Stimulated activated CD8-positive, alpha-beta memory T cell treated with anti-CD3 and anti-CD28 coated beads, Interleukin-7, amount 100 ng/mL, for 48 hours (primary cell): ENCODE measurements at places on chromosomes 2 and 18.

DNA sequence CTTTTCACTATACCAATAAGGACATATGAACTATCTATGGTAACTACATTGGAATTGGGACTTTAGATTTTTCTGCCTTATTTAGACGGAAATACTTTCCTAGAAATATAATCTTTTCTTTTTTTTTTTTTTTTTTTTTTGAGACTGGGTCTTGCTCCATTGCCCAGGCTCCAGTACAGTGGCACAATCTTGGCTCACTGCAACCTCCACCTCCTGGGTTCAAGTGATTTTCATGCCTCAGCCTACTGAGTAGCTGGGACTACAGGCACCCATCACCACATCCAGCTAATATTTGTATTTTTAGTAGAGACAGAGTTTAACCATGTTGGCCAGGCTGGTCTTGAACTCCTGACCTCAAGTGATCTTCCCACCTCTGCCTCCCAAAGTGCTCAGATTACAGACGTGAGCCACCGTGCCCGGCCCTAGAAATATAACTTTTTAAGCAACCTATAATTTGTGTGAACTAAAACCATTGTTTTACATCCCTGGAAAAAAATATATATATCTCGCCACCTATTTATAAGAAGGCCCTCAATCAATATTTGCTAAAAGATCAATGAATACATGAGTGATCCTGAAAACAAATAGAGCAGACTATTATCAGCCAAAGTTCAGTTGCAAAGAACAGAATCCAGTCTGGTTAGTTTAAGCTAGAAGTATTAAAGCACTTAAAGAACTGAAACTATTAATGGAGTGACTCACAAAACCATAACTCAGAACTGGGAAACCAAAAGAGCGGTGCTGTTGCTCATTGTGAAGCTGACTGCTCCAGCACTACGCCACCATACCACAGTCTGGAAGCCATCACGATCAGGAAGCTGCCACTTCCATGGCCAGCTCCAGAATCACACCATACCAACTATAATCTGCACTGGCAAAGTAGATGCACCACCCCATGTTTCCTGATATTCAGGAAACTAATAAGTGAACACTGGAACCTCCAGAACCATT is 8.4 kb upstream of the HNRNPLL start:
- peak; percentile 13 for DNase-seq

DNA sequence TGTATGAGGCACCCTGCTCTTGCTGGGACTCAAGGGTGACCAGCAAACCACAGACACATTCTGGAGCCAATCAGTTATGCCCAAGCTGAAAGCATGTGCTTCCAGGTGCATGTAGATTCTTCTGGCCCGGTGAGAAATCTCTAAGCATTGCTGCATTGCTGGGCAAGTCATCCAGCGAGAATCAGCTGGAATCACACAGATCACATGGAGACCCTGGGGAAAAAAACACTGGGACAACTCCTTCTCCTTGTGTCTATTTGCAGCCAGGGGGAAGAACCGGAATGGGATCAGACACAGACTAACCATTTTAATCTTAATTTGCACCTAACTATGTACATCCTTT is 119.7 kb upstream of the KLF7 start:
- no peak for DNase-seq

GRCh38 chr18:13513021-13513420 is 213.3 kb downstream of the FAM210A start:
- DNase-seq, result no peak

DNA sequence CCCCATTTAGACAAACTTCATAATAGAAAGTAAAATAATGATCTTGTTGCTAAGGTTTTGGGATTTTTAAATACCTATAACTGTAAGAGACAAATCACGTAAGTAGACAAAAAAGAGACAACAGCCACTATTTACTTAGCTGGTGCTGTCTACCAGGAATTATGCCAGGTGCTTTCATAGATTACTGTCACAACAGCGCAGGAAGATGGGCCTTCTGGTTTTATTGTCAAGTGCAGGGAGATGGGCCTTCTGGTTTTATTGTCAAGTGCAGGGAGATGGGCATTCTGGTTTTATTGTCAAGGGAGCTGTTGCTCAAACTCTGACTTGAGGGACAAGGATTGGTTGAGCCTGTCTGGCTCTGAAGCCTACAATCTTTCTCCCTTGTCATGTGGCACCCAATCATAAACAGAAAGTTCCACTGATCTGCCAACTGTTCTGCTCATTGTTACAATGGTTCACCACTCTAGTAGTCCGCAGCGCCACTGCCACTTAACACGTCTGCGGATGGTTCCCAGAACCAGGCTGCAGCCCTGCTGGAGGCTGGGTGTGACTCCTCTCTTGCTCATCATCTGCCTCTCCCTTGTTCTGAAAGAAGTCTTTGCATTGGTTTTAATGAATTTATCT is 95.0 kb downstream of the RNF144A start:
- DNase-seq, result no peak

GRCh38 chr2:167355821-167356220 is 467.5 kb downstream of the XIRP2 start:
- no peak for DNase-seq

GRCh38 chr2:57809230-57809629 is 237.4 kb upstream of the VRK2 start:
- no peak for DNase-seq

GRCh38 chr2:186328838-186329237 is 157.2 kb upstream of the ZC3H15 start:
- DNase-seq, result no peak

- DNase-seq, result no peak
Observed at GRCh38 chr2:209145941-209146681, 277.7 kb upstream of the MAP2 start.

DNA sequence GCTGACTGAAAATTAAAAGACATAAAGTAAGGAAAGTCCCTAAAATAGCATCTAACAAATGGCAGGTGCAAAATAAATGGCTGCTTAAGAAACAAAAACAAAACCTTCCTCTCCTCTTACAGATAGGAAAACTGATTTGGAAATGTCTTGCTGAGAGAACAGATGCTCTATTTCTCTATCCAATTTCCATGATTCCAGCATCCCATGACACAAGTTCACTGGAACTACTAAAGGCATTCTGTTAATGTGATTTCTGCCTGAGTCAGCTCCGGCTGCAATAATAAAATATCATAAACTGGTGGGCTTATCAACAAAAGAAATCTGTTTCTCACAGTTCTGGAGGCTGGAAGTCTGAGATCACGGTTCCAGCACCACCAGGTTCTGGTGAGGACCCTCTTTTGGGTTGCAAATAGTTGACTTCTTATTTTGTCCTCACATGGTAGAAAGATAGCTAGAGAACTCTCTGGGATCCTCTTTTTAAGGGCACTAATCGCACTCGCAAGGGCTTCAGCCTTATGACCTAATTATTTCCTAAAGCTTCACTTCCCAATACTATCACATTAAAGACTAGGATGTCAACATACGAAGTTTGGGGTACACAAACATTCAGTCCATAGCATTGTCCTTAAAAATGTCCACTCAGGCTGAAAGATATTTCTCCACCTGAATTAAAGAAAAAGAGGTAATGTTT is 78.2 kb upstream of the GALNT3 start:
- DNase-seq, result no peak

DNA sequence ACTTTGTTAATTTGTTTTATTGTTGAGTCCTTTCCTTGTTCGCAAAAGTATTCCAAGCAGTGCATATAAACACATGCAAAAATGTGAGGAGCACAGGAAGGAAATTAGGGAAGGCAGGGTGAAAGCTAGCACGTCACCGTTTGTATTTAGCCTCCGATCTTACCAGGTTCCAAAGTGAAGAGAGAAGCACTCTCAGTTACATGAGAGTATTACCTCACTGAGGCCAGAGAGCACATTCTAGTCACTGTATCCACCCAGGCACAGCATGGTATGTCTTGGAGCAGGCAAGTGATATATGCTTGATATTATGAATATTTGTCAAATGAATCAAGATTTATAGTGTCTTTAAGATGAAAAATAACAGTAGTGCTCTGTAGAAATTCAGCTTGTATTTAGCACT is 6.5 kb upstream of the TMEM182 start:
- DNase-seq, result no peak

- DNase-seq, result peak; percentile 98
Observed at GRCh38 chr2:44168681-44169154, at the start of gene PPM1B. Gene PPM1B (plus strand): TSS chr2:44168875. CDS start chr2:44201200, 32,325 bp downstream.

DNA sequence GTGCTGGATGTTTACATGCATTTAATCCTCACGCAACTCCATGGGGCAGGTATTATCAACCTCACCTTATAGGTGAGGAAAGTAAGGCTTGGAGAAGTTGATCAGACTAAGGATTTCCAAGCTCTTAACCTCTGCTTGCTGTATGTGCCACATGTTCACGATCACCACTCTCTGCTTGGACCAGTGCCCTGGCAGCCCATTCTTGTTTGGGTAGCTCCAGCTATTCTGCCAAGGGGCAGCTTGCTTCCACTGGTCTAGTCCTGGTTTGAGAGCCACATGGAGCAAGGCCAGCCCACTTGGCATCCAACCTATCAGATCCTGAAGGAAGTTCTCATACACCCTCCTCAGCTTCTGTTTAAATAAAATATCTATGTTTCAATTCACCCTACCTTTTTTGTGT is 14.3 kb downstream of the PLB1 start:
- no peak for DNase-seq

DNA sequence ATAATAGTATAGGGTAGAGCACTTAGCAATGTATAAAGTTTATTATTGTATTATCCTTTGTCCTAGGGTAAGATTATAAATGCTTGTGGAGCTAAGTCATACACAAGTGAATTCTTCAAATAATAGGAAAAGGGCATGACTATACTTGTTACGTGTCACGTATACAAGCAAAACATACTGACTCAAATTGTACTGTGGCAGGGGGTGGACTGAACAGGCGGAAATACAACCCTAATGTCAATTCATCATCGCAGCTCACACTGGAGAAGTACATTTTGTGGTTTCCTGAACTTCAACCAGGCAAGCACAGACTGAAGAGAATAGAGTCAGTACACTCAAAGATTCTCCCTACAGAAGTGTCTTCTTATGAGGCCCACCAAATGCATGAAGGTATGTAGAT is 201.0 kb downstream of the MBD2 start:
- DNase-seq, result no peak

DNA sequence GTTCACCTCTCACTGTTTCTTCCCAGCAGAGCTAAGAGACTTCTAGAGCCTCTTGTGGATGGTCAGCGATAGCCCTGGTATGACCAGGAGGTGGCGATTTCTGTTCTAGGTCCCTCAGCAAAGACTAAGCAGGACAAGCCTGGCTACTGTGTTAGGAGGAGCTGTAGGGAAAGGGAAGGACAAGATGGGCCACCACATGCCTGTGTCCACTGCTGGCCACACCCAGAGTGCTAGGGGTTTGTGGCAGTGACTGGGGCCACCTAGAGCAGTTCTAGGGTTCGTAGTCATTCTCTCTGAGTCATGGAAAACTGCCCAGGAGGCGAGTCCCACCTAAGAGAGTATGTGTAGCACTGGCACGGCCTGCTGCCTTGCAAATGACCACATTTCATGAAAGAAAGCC is 179.4 kb downstream of the ALPK2 start:
- DNase-seq, result no peak

DNA sequence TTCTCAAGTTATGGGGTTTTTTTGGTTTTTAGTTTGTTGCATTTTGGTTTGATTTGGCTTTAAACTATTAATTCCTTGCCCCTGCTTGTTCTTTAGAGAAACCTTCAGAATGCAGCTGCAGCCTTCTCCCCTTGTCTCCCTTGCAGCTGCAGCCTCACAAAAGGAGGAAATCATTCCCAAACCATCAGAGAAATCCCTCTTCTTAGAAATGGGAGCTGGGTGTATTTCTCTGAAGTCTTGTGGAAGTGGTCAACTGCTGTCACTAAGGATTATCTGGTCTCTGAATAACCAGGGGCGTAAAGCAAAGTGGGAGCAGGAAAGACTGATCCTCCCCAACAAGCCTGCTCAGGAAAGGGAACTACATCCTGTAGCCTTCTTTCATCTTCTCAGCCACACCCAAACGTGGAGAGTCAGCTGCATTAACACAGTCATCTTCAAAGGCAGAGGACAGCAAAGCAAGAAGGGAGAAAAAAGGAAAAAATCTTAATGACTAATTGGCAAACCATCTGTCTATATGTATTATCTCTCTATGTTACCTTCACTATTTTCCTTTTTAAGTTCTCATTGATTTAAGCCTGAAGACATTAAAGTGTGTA is 1834.1 kb upstream of the PIK3C3 start:
- DNase-seq, result no peak

DNA sequence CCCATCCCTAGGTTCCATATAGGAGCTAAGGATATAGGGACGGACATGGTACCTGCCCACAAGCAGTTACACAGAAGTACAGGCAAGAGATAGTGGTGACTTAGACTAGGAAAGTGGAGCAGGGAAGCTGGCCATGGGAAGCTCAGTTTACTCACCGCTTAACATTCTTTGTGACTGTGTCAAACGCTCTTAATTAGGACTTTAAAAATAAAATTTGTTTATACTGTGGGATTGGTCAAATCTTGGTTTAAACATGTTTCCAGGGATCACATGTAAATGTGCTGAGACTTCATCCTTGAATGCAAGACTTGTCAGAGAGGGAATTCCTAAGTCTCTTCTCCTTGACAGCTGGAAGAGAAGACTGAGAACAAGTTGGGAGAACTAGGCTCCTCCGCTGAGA is 107.3 kb downstream of the MTCL1 start:
- no peak for DNase-seq

- DNase-seq, result no peak
Observed at GRCh38 chr18:35176925-35177324, 63.9 kb upstream of the ZNF397 start.

DNA sequence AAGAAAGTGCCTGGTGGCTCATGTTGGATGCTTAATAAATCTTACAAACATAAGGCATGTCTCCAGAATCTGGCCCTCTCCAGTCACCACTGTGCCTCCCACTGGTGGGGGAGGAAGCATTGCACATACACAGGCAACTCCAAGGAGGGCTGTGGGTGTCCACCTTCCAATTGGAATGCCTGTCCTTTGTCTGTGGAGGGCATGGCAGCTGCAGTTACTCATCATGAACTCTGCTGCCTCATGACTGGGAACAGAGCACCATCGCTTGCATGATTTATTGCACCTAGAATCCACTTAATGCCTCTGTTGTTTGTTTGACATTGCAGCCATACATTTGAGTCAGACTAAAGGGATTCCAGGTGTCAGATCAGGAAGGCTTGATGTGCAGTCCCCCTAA is 278.9 kb downstream of the PRKCE start:
- no peak for DNase-seq
